Activated CD4-positive, alpha-beta T cell treated with anti-CD3 and anti-CD28 coated beads for 24 hours (primary cell): ENCODE measurements at places on chromosomes 16 and 17.

GRCh38 chr16:55179852-55180585 lies 144.0 kb upstream of the IRX6 start:
- DNase-seq: no peak

- no peak for DNase-seq
Observed at GRCh38 chr17:83010206-83011200, 68.9 kb upstream of the METRNL start.

GRCh38 chr16:10521681-10522274 lies 58.6 kb downstream of the EMP2 start:
- DNase-seq: peak; percentile 18

GRCh38 chr17:67718325-67718941 lies 697 bp downstream of the NOL11 start:
- peak; percentile 9 for DNase-seq

DNA sequence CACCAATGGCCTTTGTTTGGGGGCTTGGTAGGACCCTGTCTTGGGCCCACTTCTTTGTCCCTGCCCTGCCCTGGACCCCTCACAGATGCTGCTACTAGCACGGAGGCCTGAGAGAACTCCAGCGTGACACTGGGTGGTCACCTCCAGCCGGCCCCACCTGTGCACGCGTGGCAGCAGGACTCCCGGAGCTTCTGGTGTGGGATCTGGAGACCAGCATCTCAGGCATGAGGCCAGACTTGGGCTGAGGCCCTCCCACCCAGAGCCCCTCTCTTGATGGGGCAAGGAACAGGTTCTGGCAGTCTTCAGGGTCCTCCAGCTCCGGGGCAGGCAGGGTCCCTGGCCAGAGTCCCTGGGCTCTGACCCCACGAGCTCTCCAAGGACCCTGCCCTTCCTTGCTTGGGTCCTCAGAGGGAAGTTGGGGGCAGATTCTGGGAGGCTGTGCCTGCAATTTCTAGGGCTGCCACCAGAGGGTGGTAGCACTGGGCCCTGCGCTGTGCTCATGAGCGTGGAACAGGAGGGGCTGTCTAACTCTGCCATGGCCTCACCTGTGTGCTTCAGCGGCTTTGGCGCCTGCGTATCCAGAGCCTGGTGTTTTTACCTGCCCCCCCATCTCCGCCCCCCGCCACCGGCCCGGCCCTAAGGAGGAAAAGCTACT lies 3.1 kb upstream of the BAIAP3 start:
- peak; percentile 33 for DNase-seq

DNA sequence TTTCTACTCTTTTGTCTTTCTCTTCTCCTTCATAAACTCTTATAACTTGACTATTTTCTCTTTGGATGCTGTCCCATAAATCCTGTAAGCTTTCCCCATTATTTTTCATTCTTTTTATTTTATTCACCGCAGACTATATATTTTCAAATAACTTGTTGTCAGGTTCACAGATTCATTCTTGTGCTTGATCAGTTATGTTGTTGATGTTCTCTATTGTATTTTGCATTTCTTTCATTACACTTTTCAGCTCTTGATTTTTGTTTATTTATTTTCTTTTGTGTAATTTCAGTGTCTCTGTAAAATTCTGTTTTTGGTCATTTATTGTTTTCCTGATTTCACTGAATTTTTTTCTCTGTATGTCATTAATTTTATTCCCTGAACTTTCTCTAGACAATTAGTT lies 49.2 kb downstream of the EFCAB13 start:
- no peak for DNase-seq

- DNase-seq: no peak
Observed at GRCh38 chr17:32805029-32805976, 71.6 kb downstream of the MYO1D start.

GRCh38 chr17:81396722-81397313 lies 1.6 kb downstream of the BAHCC1 start:
- DNase-seq: no peak

DNA sequence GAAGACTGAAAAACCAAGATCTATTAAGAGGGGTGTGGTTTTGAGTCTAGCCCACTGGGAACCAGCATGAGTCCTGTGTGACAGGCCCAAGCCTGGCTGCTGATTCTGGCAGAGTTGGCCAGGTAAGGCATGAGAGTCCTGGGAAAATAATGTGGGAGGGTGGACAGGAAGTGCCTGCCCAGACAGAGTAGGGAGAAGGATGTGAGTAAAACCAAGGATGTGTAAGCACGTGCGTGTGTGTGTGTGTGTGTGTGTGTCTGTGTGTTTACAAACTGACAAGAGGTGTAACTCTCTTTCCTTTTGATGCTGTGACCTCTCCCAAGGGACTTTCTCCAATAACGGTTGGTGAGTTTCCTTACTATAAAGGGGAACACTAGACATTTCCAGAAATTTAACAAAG lies 15.6 kb upstream of the TEX2 start:
- no peak for DNase-seq

- no peak for DNase-seq
Observed at GRCh38 chr16:9457215-9457614, 365.8 kb downstream of the HAPSTR1 start.

- no peak for DNase-seq
Observed at GRCh38 chr17:40663252-40663651, 1.7 kb downstream of the KRT222 start.

DNA sequence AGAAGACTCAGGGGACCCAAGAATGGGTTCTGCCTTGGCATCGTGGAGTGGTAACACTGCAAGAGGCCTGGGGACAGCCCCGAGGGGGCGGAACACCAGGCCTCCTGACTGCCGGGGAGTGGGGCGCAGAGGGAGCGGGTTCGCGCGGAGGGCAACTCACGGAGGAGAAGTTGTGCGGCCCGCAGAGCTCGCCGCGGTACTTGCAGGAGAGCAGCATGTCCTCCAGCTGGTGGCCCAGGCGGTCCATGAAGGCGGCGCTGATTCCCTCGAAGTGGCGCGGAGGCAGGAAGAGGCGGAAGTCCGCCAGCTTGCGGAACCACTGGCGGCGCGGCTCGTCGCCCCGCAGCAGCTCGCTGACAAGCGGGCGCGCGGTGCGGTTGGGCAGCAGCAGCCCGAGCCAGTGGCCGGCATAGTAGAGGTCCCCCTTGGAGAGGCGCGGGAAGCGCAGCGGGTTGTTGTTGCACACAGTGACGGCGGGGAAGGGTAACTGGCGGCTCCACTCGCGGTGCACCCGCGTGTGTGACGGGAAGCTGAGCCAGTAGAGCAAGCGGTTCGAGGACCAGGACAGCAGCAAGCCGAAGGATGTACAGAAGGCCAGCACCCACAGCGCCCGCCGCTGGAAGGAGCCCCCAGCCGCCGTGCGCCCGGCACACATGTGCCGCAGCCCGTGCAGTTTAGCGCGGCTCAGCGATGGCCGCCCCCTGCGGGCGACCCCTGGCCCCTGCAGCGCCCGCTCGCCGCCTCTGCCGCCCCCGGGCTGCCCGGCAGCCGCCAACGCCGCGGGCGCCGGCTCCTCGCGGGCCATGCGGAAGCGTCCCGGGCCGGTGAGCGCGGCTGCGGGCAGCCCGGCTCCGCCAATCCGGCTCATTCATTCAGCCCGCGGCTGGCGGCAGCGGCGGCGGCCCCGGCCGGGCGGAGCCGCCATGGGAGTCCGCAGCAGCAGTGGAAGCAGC lies 1.6 kb downstream of the ASIC2 start:
- DNase-seq: no peak

GRCh38 chr16:80637621-80638020 lies 96.8 kb downstream of the DYNLRB2 start:
- no peak for DNase-seq

- no peak for DNase-seq
Observed at GRCh38 chr17:74778960-74779359, 2.8 kb upstream of the NAT9 start.

- no peak for DNase-seq
Observed at GRCh38 chr17:73196500-73196899, 3.6 kb downstream of the COG1 start.

- no peak for DNase-seq
Observed at GRCh38 chr17:20203018-20203417, 193.9 kb downstream of the SPECC1 start.

DNA sequence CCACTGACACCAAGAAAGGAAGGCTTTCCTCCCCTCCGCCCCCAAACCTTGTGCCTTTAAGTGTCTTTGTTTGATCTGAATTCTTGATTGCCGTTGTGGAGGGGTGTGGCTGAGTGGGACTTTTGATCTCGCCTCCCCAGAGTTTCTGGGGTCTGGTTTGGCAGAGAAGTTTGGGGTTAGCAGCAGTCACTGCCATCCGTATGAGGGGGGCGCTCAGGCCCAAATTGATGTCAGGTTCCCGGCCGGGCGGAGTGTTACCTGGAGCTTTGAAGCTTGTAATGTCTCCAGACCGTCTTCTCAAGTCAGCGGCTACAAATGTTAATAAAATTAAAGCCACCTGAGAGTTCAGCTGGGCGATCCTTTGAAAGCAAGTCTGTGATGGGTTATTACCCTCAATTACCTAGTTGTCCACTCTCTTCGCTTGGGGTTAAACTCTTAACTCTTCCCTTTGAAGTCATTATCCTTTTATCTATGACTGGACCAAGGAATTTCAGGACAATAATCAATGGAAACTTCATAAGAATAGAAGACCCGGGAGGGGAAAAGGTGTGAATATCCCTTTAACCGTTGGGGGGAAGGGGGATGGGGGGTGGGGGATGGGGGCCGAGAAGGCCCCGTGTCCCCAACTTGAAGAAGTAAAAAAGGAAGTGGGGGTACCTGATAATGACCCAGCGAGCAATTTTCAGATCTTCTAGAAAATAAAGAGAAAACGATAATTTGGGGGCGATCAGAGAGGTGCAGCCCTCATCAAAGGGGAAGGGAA lies 31.8 kb upstream of the AXIN2 start:
- no peak for DNase-seq

- no peak for DNase-seq
Observed at GRCh38 chr17:73170324-73170723, 5.5 kb downstream of the SSTR2 start.
